ENCODE measurements at places on chromosomes 1 and 21.

DNA sequence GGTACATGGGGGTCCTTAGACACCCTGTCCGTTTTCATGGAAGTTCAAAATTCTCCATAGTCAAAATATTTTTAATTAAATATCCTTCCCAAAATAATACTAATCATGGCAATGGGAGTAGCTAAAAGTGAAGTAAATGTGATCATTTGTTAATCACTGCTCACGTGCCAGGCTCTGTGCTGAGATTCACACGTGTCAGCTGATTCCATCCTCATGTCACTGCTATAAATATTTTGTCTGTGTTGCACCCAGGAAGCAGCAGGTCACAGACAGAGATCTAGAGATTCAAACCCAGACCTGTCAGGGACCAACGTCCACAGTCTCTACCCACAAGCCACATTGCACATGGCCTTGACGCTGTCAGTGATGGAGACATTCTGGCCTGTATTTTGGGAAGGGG, 74.3 kb downstream of the KLHDC7A start:
- DNase-seq = no peak

- no peak for DNase-seq
Measured at GRCh38 chr1:171717062-171717718, 24.7 kb downstream of the VAMP4 start.

DNA sequence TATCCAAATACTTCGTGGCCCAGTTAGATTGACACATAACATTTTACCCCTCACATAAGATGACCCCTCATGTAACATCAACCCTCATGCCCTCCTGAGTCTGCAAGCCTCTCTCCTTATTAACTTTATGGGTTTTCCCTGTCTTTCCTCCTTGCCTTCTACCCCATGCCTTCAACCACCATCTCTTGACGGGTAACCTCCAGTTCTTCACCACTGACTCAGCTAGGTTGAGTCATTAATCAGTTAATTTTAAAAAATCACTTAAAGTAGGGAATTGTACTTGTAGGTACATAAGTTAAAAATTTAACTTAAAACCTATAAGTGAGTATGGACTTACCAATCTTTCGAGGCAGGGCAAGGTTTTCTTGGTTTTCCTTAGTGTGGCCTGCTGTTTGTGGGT, 330.7 kb downstream of the CAMTA1 start:
- no peak for DNase-seq

DNA sequence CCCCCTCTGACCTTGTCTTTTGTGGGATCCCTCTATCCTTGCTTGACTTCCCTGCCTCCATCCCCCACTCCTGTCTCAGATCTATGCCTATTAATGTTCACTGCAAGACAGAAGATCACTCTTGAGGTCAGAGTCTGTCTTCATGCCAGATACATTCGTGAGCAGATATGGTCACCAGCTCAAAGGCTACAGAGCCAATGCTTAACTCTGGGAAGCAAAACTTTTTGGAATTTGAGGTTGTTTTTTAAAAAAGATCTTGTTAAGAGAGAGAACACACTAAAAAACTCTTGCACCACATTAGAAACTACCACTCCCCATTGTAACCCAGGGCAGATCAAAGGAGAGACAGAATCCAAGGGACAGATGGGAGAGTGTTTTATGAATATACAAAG, 17.1 kb upstream of the A3GALT2 start:
- DNase-seq = peak; percentile 46

- no peak for DNase-seq
Measured at GRCh38 chr1:11610629-11611180, 43.5 kb downstream of the FBXO2 start.

GRCh38 chr21:28489821-28490350, 502.8 kb downstream of the LTN1 start:
- DNase-seq = no peak

- no peak for DNase-seq
Measured at GRCh38 chr1:212364985-212365384, 49.7 kb downstream of the PACC1 start.

DNA sequence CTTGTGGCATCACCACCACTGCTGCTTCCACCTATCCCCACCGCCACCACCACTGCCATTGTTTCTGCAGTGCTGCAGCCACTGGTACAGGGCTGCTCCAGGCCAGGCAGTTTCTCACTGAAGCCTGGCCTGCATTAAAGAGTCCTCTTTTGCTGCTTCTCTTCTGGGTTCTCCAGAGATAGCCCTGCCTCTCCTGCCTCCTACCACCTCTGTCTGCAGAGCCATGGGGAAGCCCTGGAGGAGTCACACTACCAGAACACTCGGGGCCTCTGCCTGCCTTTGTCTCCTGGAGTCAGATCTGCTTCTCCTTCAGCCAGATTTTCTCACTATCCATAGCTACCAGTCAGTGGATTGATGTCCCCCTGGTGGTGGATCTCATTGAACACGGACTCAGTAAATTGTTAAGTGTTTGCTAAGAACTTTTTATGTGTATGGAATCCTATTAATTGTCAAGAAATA, 37.7 kb upstream of the DDAH1 start:
- DNase-seq = peak; percentile 57

DNA sequence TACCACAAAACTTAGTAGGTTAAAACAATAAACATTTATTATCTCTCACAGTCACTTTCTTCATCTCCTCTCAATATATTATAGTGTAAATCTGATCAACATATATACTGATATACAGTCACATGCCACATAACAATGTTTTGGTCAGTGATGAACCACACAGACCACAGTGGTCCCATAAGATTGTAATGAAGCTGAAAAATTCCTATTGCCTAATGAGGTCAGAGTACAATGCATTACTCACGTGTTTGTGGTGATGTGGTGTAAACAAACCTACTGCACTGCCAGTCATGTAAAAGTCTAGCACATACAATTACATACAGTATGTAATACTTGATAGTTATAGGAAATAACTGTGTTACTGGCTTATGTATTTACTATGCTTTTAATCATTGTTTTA, 30.1 kb downstream of the OLFML3 start:
- peak; percentile 38 for DNase-seq

DNA sequence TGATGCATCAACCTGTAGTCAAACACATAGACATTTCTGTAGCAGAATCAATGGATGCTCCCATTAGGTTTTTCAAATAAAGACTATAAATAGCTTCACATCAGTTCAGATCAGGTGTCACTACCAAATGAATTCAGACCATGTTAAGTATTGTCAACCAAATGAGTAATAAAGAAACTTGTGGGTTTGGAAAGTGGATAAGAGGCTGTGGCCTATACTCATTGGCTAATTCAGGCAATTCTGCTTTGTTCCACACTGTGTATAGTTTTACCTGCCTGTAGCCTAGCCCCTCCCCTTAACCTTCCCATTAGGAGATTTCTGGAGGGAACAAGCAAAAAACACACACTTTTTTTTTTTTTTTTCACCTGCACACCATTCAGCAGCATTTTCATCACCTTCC, 321.2 kb downstream of the HLX start:
- no peak for DNase-seq

- no peak for DNase-seq
Measured at GRCh38 chr1:82625537-82625936, 824.8 kb downstream of the ADGRL2 start.

- no peak for DNase-seq
Measured at GRCh38 chr1:155000411-155000725, 2.2 kb upstream of the ZBTB7B start.

DNA sequence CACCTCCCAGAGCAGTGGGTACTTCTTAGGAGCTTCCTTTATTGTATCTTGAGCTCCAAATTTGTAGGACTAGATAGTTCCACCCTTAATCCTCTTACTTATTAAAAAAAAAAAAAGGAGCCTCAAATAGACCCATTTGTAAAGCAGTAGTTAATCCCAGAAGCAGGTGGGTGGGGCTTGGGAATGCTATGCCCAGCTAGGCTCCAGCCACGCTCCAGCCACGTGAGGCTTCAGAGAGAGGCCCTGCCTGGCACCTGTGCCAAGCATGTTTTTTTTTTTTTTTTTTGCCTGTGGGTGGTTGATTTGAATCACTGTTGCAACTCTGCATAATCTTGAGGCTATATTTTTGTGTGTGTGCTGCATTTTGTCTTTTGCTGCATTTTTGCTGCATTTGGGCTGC, 7.0 kb downstream of the CACNA1E start:
- no peak for DNase-seq

GRCh38 chr21:39654951-39655350, 42.2 kb downstream of the B3GALT5 start:
- no peak for DNase-seq

Data from fibroblast of skin of back (primary cell).